Left cardiac atrium (tissue), 4 donors: ENCODE measurements at places on chromosomes 16 and 17. TPM values are rescaled to one million over a fixed set of nuclear protein-coding genes. Genes with fewer than 3 reads are reported as not detected.

The MT4 gene
- not detected for total RNA-seq

GRCh38 chr16:21081329-21081728 is 69.3 kb downstream of the DNAH3 start:
- DNase-seq = no peak

GRCh38 chr17:31413081-31413799 is 21.8 kb downstream of the RAB11FIP4 start:
- no peak for DNase-seq

The EFNB3 gene
- 1.4 TPM for total RNA-seq

GRCh38 chr17:46887717-46888116 is 35.2 kb upstream of the GOSR2 start:
- no peak for DNase-seq

The KRTAP2-3 gene
- total RNA-seq = not detected

GRCh38 chr16:64397945-64398508 is 723.8 kb downstream of the CDH11 start:
- no peak for DNase-seq

GRCh38 chr17:1267471-1267943 is 2.7 kb upstream of the BHLHA9 start:
- DNase-seq = peak; percentile 50

DNA sequence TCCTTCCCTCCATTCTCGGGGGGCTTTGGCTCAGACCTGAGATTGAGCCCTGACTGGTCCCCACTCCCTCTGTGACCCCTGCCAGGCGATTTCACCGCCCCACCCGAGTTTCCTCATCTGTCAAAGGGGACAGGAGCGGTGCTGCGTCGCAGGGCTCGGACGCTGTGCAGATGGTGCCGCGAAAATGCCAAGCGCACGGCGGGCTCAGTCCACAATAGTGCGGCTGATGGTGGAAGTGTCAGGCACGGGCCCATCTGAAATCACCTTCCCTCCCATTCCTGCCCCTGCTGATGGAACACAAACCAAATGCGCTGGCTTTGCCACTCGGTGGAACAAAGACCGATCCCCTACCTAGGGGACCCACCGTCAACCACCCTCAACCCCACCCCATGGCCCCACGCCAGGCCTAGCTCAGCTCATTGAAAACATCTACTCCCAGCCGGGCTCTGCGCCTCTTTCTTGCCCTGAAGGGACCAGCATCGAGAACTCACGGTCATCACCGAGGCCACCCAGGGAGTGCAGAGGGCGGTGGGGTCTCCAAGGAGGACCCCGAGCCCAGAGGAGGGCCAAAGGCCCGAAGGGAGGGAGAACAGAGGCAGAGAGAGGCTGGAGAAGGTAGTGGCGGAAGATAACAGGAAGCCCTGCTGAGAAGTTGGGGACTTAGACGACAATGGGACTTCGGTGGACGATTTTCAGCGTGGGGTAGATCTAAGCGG is 1.4 kb downstream of the CARHSP1 start:
- DNase-seq = peak; percentile 61

- DNase-seq = peak; percentile 80
Observed at GRCh38 chr17:76710863-76711611, at the start of gene MXRA7. Gene MXRA7, minus strand, starts transcription at chr17:76710965. Its CDS starts 19 bp downstream, at chr17:76710946.

- peak; percentile 85 for DNase-seq
Observed at GRCh38 chr17:78442648-78443218, 64.3 kb downstream of the PGS1 start.

DNA sequence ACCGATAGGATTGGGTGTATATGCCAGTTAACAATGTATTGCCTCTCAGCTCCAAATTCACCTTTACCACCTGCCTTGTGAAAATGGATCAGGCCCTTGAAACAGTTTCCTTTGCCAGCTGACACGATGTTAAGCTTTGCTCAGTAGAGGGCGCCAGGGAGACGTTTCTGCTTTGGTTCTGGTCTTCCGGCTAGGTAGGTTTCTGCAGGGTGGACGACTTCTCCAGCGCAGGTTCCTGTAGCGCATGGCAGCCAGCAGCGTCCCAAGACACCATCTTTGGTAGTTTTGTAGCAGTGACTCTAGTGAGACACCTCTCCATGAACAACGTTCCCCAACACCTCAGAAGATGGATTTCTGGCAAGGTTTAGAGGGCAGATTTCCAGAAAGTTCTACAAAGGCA is 24.0 kb downstream of the SYCE1L start:
- DNase-seq = no peak

The RAP1GAP2 gene
- 49.1 TPM for total RNA-seq

DNA sequence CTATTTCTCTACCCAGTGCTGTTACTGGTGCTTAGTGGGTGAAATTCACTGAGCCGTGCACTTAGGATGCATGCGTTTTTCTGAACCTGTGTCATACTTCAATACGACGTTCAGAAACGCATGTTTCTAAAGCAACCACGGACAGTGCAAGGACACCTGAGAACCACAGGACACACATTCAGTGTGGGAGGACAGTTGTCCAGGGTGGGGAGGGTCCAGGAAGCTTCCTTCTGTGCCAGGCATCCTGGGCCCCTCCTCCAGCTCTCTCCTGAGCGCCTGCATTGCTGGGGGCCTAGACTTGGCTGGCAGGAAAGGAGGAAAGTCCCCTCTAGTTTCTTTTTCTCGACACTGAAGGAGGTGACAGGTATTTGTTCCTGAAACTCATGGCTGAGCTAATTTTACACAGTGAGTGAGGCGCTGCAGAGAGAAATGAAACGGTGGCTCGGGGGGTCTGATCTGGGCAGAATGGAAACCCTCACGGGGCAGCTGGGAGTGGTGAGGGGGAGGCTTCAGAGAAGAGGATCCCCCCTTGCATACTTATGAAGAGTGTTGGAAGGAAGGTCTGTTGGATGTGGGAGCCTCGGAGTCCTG is 89.9 kb downstream of the IRF8 start:
- DNase-seq = no peak

- no peak for DNase-seq
Observed at GRCh38 chr17:48952904-48953303, 8.3 kb upstream of the SNF8 start.

The COPZ2 gene
- 50.5 TPM for total RNA-seq

DNA sequence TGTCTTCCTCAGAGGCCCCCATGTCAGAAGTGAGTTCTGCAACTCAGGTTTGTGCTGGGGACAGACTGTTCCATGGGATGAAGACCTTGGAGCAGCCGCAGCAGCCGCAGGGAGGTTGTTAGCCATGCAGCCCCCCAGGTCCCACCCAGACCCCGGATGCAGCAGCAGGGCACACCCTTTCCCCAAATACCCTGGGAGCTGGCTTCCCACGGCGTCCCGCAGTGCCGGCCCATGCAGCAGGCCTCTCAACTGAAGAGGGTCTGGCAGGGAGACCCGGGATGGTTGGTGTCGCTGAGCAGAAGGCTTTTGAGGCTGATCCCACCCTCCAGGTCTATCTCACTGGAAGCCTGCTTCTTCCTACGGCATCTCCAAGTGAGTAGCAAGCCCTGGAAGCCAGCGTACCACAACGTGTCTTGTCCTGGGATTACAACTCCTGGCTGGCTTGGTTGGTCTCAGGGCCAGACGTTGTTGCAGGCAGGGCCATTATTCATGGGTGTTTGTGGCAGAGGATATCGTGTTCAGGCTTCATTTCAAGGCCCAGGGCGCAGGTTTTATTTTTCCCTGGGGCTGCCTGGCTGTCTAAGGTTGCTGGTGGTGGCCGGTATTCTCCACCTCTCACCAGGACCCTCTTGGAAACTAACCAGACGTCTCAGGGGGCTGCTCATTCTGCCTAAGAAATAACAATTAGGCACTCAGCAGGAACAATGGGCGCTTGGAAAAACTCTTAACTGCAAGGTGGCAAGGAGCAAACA is 223.2 kb downstream of the C16orf95 start:
- no peak for DNase-seq

DNA sequence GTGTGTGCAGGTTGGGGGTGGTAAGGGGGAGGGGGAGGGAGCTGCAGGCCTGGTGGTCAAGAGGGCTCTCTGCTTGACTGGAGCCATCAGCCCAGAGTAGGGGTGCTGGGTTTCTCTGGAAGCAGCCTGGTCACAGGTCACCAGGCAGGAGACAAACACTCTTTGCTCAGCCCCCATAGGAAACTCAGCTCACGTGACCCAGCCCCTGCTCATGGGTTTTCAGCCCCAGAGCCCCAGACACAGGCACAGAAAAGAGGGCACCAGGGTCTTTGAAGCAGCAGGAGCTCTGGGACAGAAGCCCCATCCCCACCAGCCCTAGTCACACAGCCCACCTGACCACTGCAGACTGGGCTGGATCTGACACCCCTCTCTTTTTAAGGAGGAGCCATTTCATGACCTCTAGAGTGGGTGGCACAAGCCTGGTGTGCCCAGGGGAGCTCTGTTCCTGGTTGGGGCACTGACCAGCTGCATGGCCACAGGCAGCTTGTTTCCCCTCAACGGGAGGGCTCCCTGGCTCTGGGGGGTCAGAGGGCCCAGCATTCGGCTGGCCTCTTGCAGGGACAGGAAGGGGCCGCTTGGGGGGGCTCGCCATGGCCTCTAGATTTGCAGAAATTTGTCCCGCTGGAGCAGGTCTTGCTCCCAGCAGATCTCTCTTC is 13.8 kb upstream of the CD79B start:
- DNase-seq = no peak

- peak; percentile 67 for DNase-seq
Observed at GRCh38 chr17:19248928-19249574, 11.9 kb downstream of the EPN2 start.

DNA sequence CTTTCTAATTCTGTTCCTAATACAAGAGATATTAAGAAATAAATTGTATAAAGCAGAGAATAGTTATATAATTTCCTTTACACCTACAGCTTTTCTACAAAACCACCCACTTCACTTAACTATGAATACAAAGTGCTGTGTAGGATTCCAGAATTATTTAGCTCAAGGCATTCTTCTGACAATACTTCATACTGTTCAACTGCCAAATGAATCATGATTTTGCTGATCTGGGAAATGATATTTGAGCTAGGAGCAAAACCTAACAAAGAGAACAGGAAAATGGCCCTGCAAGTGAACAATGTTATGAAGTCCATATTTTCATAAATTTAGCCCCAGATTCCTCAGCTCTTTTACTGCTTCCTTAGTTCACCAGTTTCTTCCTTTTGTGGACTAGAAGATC is 12.9 kb downstream of the BBS2 start:
- no peak for DNase-seq

- peak; percentile 66 for DNase-seq
Observed at GRCh38 chr17:7177191-7177953, 1.8 kb downstream of the ASGR1 start.

The RNF222 gene
- not detected for total RNA-seq

GRCh38 chr17:39187152-39187830 is 10.2 kb downstream of the CACNB1 start:
- no peak for DNase-seq

GRCh38 chr17:62819511-62820221 is 11.6 kb upstream of the MARCHF10 start:
- peak; percentile 74 for DNase-seq

- no peak for DNase-seq
Observed at GRCh38 chr16:65032387-65032786, 89.5 kb downstream of the CDH11 start.

The ITGB4 gene
- total RNA-seq = 18.9 TPM

The TAX1BP3 gene
- total RNA-seq = 142 TPM

DNA sequence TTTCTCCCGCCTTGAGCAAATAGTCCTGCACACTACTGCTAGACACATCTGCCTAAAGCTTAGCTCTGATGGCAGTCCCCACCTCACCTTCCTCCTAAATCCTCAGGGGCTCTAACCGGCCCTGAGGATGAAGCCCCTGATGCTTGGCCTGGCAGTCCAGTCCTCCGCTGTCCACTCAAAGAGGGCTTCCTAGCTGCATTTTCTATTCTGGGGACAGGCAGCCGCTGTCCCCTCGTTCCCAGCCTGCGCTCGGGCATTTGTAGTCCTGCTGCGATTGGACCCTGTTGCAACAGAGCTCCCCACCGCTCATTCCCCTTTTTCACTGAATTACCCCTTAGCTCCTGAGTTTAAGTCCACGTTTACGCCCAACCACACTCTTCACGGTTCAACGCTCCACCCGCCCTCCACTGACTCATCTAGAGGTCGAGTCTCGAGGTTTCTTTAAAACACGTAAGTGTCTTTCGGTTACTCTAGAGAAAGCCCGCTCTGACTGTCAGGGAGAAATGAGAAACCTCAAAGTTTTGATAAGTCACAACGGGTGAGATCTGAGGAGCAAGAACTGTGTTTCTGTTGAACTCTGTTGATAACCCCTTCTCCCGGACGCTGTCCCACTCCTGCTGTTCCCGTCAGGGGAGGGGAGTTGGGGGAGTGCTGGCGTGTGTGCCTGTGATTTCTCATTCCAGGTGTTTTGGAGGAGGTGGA is 4.5 kb downstream of the CCR7 start:
- DNase-seq = peak; percentile 29

DNA sequence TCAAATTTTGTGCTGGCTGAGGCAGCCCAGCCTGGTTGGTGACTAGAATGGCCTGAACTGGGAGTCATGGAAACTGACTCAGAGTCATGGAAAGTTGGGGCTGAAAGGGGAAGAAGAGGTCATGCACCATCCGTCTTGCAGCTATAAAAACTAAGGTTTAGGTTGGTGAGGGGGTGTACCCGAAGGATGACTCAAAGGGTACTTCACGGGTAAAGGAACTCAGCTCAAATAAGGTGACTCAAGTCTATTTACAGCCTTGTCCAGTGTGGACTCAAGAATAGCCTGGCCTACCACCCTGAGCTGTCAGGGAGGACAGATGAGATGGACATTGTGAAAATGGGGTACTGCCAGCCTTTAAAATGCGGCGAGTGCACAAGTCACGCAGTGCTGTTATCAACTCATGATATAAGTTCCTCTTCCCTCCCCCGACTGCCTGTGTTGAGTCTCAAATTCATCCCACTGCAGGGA is 18.6 kb downstream of the CD300LB start:
- no peak for DNase-seq

DNA sequence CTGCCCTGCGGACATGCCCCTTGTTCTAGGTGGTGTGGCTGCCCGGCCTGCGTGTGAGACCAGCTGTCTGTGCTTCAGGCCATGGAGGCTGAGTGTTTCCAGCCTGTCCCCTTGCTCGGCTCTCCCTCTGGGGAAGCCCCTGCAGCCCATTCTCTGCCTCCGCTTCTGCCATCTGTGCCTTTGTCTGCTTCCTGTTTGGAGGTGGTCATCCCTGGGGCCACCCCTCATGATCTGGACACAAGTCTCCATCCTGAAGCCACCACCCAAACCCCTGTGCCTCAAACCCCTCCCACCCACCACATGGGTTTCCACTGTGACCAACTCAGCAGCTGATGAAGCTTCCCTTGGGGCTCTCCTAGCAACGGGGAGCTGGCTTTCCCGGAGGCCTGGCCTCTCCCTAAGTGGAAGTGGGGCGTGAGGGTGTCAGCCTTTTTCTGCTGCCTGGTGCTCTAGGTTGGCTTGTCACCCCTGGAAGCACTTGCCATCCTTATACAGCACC is 184.9 kb downstream of the SEC14L1 start:
- DNase-seq = no peak
